ENCODE measurements at places on chromosomes 2 and 18.
A peak's percentile ranks its signal among the peaks of the same experiment; 100 is the strongest.

GRCh38 chr2:15506229-15506819 is 54.8 kb downstream of the NBAS start:
- no peak for DNase-seq

GRCh38 chr2:18614041-18614440 is 24.7 kb upstream of the NT5C1B start:
- DNase-seq: no peak

- no peak for DNase-seq
Measured at GRCh38 chr18:79795446-79795845, 2.3 kb upstream of the KCNG2 start.

- no peak for DNase-seq
Measured at GRCh38 chr2:240503848-240504247, 53.9 kb downstream of the ANKMY1 start.

- no peak for DNase-seq
Measured at GRCh38 chr18:49127471-49128190, 176.9 kb upstream of the SMAD7 start.

GRCh38 chr2:233062451-233062850 is 2.3 kb downstream of the INPP5D start:
- no peak for DNase-seq

DNA sequence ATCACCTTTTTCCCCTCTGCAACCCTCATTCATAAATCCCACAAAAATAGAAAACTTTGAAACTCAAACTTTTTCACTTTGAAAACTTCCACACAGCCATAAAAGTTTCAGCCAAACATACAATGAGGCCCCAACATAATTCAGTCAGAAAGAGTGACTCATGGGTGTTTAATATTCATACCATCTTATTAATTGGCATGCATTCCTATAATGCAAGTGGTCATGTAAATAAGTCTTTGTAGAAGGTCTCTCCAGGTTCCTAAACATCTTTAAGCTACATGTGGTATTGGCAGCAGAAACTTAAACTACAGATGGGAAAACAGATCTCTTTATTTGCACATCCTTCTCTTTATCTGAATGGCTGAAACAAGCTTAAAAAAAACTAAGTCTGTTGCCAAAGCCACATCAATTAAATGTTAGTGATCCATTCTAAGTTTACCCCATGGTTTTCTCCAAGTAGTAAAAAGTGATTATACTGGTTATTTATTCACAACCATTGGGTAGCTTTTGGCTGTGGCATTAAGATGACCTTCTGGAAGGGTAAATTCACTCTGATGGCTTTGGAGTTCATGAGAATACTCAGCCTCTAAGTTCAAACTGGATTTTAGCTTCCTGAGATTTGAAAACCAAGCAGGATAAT is 70.2 kb upstream of the LYPD1 start:
- DNase-seq: no peak

DNA sequence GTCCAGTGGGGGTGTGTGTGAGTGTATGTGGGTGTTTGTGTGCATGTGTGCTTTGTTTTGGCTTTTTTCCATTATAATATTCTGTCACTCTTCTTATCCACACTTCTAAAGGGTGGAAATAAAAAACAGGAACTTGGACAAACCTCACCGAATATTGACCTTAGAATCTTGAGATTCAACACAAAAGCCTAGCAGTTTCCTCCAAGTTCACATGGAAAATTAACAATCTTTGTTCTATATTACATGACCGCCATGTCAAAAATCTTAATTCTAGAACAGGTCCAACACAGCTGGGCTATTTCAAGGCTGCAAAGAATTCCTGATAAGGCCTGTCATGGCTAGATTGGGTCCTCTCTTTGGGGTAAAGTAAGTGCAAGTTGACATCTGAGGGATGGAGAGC is 169.3 kb upstream of the OSR1 start:
- DNase-seq: no peak

DNA sequence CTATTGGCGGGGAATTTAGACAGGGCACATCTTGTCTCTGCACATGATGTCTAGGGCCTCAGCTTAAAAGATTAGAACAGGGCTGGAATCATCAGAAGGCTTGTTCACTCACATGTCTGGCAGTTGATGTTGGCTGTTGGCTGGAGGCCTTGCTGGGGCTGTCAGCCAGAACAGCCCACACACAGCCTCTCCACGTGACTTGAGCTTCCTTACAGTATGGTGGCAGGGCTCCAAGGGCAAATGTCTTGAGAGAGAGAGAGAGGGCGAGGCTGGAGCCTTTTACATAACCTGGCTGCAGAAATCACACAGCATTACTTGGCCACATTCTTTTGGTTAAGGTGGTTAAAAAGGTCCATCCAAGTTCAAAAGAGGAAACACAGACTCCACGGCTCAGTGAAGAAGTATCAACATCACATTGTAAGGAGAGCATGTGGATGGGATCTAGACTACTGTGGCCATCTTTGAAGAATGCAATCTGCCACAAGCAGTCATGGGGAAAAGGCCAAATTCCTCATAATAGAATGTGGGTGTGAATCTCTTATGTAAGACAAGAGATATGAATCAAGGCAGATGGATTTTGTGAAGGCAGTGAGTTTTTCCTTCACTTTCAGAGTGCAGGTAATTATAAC is 30.4 kb downstream of the SRSF7 start:
- DNase-seq: no peak

- DNase-seq: no peak
Measured at GRCh38 chr2:165682546-165682945, 111.5 kb downstream of the GALNT3 start.

GRCh38 chr2:169845016-169845415 is 17.8 kb downstream of the UBR3 start:
- DNase-seq: no peak

- no peak for DNase-seq
Measured at GRCh38 chr2:235568431-235568830, 74.6 kb downstream of the AGAP1 start.

GRCh38 chr2:150232871-150233270 is 254.6 kb downstream of the RND3 start:
- no peak for DNase-seq

DNA sequence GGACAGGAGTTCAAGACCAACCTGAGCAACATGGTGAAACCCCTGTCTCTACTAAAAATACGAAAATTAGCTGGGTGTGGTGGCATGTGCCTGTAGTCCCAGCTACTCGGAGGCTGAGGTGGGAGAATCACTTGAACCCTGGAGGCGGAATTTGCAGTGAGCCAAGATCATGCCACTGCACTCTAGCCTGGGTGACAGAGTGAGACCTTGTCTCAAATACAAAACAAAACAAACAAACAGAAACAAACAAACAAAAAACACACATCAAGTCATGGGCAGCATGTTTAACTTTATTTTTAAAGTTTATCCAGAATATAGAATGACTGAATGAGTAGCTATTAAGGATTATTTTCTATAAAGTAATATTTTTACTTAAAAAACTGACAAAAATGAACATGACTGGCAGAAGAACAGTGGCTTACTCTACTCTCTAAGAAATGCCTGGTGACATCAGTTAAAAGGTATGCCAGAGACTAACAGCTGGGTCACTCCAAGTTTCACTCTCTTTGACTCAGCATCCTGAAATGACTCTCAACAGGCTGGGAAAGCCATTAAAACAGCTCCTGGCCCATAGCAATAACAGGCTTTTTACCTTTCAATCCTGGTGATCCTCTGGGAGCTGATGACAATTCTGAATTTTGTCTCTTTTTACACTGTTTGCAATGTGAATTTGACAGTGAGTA is 281.6 kb upstream of the STON1 start:
- no peak for DNase-seq

GRCh38 chr2:65416945-65417344 is 15.5 kb downstream of the SPRED2 start:
- DNase-seq: peak; percentile 73

DNA sequence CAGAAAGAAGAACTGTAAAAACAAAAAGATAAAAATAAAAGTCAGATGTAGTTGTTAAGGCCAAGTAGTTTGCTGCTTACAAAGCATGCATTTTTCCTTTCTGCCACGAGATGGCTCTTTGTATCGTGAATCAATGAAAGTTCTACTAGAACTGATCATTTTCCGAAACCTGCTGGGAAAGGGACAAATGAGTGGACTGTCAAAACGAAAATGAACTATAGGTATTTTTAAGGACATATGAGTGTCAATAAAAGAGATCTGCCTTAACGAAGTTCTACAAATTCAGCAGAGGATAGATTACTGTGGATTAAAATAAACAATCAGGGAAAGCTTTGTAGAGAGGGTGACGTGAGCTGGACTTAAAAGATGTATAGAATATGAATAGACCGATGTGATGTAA is 15.0 kb upstream of the ELOA2 start:
- DNase-seq: peak; percentile 21

GRCh38 chr2:142858961-142859360 is 18.5 kb upstream of the KYNU start:
- no peak for DNase-seq

DNA sequence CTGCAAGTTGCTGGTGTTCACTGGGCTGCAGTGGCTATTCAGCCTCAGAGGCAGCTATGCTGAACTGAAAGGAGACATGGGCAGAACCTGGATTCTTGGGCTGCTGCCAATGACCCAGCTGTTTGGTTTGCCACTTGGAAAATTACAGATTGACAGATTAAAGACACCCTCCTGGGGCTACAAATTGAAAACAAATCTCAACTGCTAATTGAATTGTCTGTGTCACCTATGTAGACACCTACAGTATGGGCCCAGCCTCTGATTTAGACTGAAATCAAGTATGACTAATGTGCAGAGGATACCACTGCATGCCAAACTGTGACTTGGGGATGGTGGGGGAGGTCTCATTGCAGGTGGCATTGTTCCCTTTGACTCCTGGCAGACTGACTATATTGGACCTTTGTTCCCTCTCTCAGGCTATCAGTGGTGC is 42.8 kb downstream of the ITSN2 start:
- DNase-seq: no peak

DNA sequence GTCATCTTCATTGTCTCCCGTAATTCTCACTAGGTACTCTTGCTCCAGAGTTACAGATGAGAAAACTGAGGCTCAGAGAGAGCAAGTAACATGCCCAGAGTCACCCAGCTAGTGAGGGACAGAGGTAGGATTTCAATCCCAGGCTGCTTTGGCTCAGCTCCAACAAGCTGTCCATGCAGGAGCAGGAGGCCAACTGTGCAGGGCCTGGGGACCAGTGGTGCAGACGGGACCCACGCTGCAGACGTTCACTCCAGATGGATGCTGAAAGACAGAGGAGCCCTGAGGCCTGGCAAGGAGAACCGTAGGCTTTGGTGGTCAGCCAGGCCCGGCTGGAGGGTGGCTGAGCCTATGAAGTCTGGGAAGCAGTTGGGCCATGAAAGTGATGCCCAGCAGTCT is 102.6 kb downstream of the MCFD2 start:
- no peak for DNase-seq

DNA sequence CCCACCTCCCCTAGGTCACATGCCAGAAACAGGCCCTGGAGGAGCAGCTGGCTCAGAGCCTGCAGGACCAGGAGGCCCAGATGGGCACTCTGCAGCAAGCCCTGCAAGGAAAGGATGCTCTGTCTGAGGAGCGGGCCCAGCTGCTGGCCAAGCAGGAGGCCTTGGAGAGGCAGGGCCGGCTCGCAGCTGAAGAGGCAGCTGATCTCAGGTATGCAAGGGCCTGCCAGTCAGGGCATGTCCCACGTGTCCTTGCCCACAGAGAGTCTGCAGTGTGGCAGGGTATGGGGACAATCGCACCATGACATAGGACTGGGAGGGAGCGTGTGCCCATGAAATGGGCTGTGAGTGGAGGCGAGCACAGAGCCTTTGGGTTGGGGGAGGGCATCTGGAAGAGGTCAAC is 39.9 kb downstream of the CROCC2 start:
- no peak for DNase-seq

GRCh38 chr18:32915516-32915915 is 142.7 kb upstream of the KLHL14 start:
- no peak for DNase-seq

DNA sequence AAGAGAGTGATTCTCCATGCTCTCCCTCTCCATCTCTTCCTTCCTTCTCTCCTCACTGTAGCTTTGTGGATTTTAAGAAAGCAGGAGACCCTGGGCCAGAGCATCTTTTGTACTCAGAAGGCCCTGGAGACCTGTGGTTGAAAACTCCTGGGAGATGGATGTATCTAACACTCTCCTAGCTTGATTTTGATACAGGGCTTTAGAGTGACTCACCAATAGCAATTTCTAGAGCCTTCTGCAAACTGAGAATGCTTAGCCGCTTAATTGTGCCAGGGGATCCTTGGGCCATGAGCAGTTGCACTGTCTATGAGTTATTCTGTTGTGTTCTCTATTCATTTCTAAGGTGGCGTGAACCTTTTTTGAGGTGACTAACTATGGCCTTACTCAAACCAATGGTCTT is 17.7 kb downstream of the HOXD1 start:
- no peak for DNase-seq

- DNase-seq: peak; percentile 47
Measured at GRCh38 chr2:177296040-177296439, 31.5 kb upstream of the NFE2L2 start.

DNA sequence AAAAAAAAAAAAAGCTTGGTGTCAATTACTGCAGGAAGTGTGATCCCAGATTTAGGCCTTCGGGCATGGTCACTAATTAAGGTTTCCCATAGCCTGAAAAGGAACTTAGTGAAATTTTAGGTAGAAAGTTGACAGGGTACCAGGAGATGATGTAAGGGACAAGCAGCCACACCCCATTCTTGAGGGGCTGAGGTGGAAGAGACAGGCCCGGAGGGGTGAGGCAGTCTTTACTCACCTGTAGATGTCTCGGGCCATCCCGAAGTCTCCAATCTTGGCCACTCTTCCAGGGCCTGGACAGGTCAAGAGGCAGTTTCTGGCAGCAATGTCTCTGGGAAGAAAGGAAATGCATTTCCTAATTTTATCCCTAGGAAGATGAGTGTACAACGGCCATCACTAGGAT is 94.3 kb downstream of the CLIP4 start:
- DNase-seq: no peak

- no peak for DNase-seq
Measured at GRCh38 chr2:222353993-222354392, 55.2 kb upstream of the PAX3 start.

- no peak for DNase-seq
Measured at GRCh38 chr2:200619279-200619678, 33.5 kb downstream of the AOX1 start.

DNA sequence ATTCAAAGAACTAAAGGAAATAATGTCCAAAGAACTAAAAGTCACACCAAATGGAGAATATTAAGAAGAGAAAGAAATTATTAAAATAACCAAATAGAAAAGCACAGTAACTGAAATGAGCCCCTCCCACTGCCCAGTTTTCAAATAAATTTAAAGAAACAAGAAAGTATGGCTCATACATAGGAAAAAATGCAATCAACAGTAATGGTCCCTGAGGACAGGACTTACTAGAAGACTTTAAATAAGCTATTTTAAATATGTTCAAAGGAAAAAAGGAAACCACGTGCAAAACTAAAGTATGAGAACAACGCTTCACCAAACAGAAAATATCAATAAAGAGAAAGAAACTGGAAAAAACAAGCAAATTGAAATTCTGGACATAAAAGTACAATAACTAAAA is 58.9 kb downstream of the TMEM131 start:
- no peak for DNase-seq

GRCh38 chr2:56565143-56565542 is 381.4 kb downstream of the CCDC85A start:
- no peak for DNase-seq
